NCI-H2029 treated with DMSO at 0.1 percent for 48 hours (cell line): ENCODE measurements at places on chromosomes 2 and 18.

- DNase-seq: no peak
Measured at GRCh38 chr2:228728961-228729360, 542.1 kb downstream of the PID1 start.

GRCh38 chr2:100561191-100561590, 1.6 kb upstream of the PDCL3 start:
- DNase-seq: no peak

GRCh38 chr2:97701186-97701585, 12.2 kb upstream of the ZAP70 start:
- DNase-seq: no peak

DNA sequence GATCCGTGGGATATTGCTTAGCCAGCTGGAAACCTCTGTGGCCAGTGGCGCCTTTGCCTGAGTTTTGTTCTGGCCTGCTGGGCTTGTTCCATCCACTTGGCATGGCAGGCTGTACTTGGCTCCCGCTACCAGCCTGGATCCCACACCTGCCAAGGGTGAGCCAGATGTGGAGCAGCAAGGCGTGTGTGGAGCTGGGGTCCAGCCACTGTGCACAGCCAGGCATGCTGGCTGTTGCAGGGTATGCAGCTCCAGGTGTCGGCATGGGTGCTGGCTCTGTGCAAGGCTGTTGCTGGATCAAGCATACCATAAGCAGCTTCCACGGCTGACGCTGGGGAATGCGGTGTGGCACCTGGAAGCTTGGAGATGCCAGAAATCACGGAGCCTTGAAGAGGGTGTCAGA, 34.5 kb downstream of the PTPN4 start:
- no peak for DNase-seq

- DNase-seq: no peak
Measured at GRCh38 chr2:237980751-237981150, 13.9 kb downstream of the UBE2F start.

GRCh38 chr2:64295326-64296139, 151.3 kb upstream of the PELI1 start:
- DNase-seq: no peak

GRCh38 chr2:19205983-19206533, 152.4 kb downstream of the OSR1 start:
- no peak for DNase-seq

DNA sequence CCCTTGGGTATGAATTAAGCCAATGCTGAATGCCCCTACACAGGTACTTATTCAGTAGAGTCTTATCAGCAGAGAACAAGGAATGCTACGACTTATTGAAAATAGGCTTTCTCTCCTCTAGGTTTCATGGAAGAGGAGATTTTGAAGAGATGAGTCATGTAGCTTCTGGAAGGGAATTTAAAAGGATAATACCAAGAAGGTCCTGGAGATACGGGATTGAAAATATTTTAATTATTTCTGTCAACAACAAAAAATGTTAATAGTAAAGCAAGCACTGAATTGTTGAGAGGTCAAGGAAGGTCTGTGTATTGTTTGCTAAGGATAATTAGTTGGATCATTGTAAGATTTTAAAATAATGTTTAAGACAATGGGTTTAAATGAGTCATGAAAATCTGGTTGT, 293.0 kb upstream of the SPHKAP start:
- no peak for DNase-seq

DNA sequence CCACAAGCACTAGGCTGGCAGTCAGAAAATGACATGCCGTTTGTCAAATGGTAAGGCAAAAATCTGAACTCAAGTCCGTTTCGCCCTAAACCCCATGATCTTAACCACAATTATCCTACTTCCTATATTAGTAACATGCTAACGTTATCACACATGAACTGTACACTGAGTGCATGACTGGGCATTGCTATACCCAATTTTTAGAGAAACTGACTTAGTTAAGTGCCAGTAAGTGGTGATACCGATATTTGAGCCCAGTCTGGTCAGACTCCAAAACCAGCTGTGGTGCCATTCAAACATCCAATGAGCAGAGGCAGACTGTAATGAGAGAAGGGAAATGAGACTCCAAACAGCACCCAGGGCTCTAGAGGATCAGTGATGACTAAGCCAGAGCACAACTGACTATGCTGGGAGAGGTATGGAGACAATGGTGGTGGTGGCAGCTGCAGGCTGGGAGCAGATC, 311.7 kb upstream of the PKDCC start:
- DNase-seq: peak; percentile 82

GRCh38 chr2:149422337-149422990, 92.1 kb downstream of the LYPD6 start:
- DNase-seq: no peak

- DNase-seq: no peak
Measured at GRCh38 chr2:227013330-227013729, 150.7 kb downstream of the COL4A4 start.

DNA sequence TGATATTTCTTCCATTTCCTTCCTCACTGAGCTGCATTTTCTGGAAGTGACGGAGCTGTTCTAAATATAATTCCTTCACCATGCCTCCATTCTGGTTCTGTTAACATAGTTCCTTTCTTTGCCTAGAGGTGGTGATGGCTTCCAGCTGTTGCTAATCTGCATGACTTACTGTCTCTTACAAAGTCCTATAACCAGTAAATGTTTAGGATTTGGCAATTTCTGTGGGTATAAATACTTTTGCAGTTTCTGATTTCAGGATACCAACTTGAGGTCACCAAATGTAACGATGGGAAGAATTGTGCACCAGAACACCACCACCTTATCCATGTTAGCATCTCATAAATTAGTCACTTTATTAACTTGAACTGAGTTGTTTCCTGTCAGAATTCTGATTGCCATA, 101.7 kb upstream of the FN1 start:
- no peak for DNase-seq

GRCh38 chr18:72160510-72161445, 383.4 kb downstream of the CBLN2 start:
- no peak for DNase-seq

- no peak for DNase-seq
Measured at GRCh38 chr18:63255435-63255834, 64.1 kb downstream of the BCL2 start.

DNA sequence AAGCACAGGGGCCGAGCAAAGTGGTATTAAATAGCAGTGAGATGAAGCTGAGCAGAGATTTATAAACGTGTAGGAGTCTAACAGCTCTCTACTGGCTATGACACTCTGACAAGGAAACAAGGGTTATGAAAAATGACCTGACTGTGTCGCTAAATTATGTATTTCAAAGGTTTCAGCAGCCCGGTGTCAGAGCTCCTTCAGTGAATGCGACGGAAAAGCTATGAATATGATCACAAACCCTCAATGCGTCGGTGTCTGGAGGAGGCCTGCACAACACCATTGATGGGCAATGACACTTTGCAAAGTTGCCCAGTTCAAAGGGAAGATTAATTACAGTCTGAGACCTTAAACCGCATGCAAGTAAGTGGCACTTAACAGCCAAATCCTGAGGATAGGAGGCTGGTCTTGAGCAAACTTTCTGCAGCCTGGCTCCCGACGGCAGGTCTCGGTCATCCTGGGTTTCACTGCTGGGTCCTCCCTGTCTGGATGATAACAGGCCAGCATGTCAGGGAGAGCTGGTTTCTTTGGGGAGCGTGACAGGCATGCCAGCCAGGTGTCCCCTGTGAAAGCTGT, 615.1 kb upstream of the SALL3 start:
- DNase-seq: no peak

DNA sequence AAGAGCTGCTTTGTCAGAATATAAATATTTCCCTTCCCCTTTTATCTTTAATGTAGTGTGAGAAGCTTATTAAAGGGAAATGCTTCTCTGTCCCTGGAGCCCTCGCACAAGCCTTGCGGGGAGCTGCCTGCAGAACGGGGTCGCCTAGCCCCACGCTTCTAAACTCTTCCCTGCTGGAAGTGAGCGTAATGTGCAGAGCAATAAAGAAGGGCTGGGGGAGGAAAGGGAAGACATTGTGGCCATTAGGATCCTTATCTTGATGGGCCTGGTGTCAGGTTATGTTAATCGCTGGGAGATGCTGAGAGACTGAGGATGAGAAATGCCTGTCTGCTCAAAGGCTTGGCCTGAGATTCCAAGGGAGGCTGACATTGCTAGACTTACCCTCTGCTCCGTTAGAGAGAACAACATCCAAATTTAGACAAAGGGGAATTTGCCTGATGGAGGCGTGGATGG, 18.9 kb upstream of the FZD7 start:
- no peak for DNase-seq

- DNase-seq: no peak
Measured at GRCh38 chr2:12642332-12642731, 74.4 kb upstream of the TRIB2 start.

- DNase-seq: no peak
Measured at GRCh38 chr2:155815851-155816250, 516.7 kb downstream of the NR4A2 start.

GRCh38 chr2:85651097-85651496, 16.9 kb downstream of the SFTPB start:
- DNase-seq: no peak

GRCh38 chr2:26384183-26384582, 17.5 kb upstream of the DRC1 start:
- DNase-seq: no peak

GRCh38 chr2:102686479-102687439, 67.4 kb downstream of the SLC9A2 start:
- no peak for DNase-seq

GRCh38 chr2:164252568-164253287, 368.6 kb downstream of the GRB14 start:
- DNase-seq: no peak

- DNase-seq: no peak
Measured at GRCh38 chr2:169721016-169721415, 12.6 kb upstream of the KLHL23 start.

DNA sequence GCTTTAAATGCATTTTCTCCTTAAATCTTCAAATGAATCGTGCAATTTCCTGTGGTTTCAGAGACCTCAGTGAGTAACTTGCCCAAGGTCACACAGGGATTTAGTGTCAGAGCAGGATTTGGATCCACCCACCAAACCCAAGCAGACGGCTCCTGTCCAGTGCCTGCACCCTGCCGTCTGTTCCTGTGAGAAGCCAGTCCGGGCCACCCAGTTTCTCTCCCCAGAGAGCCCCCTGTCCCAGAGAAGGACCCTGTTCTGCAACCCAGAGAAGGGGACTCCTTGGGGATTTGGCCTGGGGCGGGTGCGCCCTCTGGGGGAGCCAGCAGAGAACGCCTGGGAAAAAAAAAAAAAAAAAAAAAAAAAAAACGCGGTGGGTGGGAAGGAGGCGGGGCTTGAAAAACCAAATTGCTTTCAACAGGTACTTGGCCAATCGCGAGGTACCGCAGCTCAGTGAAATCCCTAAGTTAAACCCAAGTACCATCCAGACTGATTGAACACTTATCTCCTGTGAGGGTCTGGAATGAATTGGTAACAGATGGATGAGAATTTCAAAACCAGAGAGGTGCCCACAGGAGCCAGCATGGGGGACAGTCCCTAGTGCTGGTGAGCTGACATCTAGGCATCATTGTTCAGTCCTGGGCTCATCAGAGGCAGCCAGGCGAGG, 30.9 kb upstream of the REEP1 start:
- DNase-seq: no peak

DNA sequence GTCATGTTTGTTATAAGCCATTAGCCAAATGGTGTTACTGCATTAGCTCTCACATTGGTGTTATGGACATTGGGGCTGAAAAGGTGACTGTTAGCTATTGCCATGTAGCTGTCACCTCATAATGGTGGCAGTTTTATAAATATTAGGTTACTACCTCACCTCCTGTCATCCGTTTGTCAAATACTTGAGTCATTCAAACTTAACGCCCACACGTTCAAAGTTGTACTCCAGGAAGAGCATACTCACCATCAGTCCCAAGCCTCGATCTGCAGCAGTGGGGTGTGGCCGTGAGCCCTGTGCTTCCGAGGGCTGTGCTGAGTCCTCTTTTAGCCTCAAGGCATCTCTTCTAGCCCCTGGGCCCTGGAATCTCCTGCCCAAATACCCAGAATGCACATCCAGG, 87.3 kb downstream of the PDK1 start:
- DNase-seq: no peak

GRCh38 chr2:36811071-36811470, 114.6 kb downstream of the VIT start:
- no peak for DNase-seq

DNA sequence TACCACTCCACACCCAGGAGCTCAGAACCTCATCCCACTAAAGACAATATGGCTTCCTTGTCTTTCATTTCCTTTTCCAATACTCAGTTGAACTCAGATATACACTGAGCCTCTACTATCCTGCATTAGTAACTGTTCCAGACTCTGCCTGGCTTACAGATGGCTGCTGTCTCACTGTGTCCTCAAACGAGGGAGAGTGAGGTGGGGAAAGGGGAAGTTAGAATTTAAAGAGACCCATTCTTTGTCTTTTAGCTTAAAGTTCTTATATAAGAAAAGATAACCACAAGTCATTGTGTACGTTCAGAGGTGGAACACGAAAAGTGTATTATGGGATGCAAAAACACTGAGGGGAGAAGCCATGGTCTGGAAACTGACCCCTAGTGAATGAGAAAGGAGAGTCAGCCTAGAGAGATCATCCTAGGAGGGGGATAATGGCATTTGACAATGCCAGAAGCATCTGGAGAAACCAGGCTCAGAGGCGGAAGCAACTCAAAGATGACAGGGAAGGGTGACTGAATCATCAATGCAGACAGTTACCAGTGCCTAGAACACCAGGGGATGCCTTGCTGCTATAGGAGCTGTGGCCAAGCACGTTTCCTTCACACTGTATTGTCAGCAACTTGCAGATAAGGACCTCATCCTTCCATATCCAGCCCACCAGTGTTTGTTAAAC, 170.7 kb downstream of the CYRIA start:
- no peak for DNase-seq

- no peak for DNase-seq
Measured at GRCh38 chr18:38453880-38454279, 888.3 kb upstream of the CELF4 start.

- DNase-seq: no peak
Measured at GRCh38 chr2:60116161-60116875, 437.1 kb downstream of the BCL11A start.

DNA sequence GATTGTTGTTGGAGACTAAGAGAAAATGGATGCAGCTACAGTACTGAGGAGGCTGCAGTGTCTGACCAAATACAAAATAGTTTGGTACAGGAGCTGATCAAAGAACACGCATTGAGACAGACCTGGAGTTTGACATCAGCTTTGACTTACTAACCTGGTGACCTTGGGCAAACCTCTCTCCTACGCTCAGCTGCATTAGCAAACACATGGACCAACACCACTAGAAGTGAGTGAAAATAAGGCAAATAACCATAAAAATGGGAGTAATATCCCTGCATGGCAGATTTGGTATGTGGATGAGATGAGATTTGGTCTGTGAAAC, 126.5 kb downstream of the LPIN1 start:
- DNase-seq: no peak

DNA sequence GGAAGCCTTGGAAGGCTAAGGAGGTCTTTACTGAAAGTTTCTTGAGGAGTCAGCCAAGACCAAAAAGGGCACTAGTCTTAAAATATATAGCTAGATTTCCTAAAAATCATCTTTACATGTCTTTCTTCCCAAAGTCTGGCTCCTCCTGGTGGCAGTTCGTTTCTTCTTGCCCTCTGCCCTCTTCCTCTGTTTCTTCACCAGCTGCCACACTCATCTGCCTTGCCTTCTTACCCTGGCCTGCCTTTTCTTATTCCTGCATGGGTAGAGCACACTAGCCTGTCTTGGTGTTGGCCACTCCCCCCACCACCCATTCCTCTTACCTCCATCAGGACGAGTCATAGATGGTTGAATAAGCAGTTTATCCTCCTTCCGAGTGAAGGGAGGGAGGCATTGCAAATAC, 129.8 kb downstream of the RAPGEF4 start:
- no peak for DNase-seq
